BE2C (cell line): ENCODE measurements at places on chromosomes 6 and 20.

DNA sequence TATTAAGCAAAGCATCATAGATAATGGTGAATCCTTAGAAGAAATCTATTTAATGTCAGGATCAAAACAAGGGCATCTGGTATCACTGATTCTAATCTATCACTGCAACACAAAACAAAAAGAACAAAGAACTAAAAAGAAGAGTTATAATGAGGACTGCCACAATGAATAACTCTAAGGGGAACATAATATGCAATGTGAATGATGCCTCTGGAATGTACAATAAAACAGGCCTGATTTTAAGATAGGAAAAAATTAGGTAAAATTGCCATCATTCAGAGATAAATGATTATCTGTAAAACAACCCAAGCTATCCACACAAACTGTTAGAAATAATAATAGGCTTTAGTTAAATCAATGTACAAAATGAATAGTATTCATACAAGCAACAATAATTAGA lies 936.7 kb upstream of the CITED2 start:
- DNase-seq, result no peak

GRCh38 chr6:73823046-73823735 lies 127.2 kb downstream of the CD109 start:
- no peak for DNase-seq

DNA sequence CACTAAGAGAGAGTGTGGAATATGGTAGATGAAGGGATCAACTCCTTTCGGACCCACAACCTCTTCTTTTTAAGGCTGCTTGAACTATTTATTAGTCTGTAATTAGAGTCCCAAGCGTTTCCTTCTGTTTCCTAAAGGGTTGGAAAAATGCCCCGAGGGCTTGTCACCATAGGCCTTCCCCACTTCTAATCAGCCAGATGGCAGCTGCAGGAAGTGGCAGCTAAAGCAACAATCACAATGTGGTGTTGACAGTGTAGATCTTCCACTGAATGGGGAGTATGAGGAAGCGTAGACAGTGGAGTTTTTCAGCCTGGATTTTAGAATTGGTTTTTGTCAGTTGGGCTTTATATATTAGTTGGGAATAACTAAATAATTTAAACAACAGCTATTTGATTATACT lies 40.6 kb downstream of the SLC35D3 start:
- DNase-seq, result peak; percentile 79

GRCh38 chr6:2958331-2958711 lies 13.0 kb downstream of the SERPINB6 start:
- no peak for DNase-seq

GRCh38 chr20:47181056-47181862 lies 175.2 kb downstream of the ZMYND8 start:
- peak; percentile 57 for DNase-seq

DNA sequence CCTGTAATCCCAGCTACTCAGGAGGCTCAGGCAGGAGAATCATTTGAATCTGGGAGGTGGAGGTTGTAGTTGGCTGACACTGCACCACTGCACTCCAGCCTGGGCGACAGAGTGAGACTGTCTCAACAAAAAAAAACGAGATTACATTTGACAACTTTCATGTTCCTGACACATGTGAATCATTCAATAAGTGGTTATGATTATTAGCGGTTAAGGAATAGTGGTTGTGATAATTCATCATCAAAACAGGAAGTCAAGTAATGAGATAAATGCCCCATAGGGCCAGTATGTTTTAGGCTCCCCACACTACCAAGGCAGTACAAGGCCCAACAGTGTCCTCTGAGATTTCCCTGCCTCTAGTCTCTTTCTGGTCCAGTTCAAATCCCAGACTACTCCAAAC lies 2.5 kb downstream of the HDDC2 start:
- DNase-seq, result no peak

DNA sequence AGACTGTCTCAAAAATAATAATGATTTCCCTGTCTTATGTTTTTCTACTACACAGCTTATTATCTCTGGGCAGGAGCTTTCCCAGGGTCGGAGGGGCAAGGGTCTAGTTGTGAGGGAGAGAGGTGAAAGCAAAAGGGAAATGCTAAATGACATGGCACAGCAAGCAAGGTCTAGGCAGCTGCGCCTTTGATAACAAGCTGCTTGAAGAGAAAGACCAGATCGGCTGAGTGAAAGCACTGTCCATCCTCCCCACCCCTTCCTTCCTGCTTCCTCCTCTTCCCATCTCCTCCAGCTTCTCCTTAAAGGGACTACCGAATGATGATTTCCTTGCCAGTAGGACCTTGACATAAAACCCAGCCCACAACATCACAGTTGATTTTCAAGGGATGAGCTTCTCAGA lies 158.1 kb upstream of the AKAP12 start:
- no peak for DNase-seq

DNA sequence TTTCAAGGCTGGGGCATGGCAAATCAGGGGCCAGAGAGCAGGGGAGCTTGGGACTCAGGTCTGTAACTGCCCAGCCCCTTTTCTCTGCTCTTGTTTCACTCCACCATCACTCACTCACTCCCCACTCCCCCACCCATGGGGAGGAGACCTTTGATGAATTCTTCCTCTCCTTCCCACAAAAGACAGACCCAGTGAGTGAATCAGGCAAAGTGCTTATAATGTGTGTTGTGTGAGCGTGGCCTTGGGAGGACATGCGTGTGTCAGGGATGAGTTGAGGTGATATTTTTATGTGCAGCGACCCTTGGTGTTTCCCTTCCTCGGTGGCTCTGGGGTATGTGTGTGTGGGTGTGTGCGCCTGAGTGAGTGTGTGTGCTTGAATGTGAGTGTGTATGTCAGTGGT lies 1.0 kb upstream of the CUL9 start:
- no peak for DNase-seq

GRCh38 chr6:111817451-111818120 lies 55.7 kb downstream of the FYN start:
- DNase-seq, result no peak

DNA sequence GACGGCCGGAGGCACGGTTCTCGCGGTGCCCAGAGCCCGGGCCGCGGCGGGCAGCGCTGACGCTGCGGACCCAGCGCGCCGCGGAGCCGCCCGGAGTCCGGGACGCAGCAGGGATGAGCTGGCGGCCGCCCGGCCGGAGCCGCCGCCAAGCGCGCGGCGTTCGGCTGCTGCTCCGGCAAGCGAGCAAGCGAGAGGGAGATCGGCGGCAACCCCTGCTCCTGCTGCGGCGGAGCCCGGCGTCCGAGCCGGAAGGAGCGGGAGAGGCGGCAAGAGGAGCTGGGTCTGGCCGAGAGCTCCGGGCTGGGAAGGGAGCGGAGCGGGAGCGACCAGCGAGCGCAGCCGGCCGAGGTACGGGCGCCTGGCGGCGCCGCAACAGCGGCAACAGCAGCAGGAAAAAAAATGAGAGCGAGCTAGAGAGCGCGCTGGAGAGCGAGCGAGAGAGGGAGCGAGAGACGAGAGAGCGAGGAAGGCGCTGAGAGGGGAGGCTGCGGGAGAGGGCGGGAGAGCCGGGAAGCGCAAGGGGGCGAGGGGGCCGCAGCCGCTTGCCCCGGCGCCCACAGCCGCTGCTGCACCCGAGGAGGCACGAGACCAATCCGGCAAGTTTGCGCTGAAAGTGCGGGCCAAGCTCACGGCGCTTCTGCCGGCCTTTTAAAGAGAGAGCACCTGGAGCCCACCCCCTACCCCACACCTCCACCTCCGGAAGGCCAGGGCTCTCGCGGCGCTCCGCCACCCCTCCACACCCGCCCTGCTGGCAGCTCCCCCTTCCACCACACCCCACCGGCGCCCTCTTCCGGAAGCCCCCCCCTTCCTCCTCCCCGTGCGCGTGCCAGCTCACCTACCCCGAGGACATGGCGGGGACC lies 496 bp downstream of the GRM4 start:
- peak; percentile 55 for DNase-seq

DNA sequence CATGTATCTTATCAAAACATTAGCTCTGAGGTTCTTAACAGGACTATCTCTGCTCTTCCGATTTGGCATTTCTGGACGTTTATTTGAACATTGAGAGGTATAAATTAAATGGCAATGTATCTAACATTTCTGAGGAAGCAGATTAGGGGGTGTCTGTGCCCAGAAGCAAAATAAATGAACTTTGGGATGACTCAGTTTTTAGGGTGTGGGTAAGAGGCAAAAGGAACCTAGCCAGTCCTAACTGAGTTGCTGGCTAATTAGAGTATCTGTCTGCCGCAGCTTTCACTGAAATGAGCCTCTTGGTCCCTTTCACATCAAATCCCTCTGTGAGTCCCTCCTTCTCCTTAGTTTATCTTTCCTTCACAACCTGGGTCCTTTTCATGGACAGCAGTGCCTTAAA lies 1.1 kb downstream of the RNF144B start:
- DNase-seq, result no peak

DNA sequence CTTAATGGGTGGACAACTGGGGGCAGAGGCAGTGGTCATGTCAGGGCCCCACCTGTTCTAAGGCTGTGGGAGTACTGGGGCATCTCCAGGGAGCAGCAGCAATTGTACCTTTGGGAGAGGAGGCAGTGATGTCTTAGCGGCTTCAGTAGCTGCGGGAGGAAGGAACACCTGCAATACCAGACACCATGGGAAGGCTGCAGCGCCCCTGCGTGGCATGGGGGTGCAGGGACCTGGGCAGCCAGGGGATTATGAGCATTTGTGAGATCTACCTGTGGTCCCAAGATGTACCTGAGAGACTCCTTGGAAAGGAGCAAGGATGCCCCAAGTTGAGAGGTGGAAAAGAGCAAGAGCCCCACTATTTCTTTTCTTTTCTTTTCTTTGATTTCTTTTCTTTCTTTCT lies 112.1 kb upstream of the GPR6 start:
- DNase-seq, result no peak

DNA sequence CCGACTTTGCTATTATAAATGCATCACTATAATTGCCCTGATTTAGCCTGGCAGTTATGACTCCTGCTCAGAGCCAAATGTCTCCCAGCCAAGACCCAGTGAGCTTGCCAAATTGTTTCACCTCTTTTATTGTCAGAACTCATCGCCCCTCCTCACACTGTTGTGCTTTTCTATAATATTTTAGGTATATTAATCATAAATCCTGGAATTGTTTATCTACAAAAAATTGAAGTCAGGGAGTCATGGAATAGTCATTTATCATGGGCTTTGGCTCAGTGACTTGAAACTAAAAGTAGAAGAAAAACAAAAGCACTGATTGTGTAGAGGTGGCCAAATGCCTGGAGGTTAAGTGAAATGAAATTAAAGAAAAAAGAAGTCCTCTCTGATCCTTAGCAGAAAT lies 85.6 kb downstream of the PFDN4 start:
- no peak for DNase-seq

GRCh38 chr20:14896569-14896968 lies 559.2 kb upstream of the FLRT3 start:
- DNase-seq, result no peak

- DNase-seq, result no peak
Observed at GRCh38 chr6:95017922-95018321, 559.4 kb upstream of the MANEA start.

GRCh38 chr6:9467741-9468140 lies 947.1 kb downstream of the TFAP2A start:
- DNase-seq, result no peak

- DNase-seq, result peak; percentile 95
Observed at GRCh38 chr6:170129691-170130171, 161.1 kb downstream of the DLL1 start.

GRCh38 chr20:33724439-33725094 lies 4.5 kb upstream of the PXMP4 start:
- no peak for DNase-seq

- peak; percentile 59 for DNase-seq
Observed at GRCh38 chr6:27312146-27312949, at the start of gene POM121L2. Gene POM121L2, minus strand, starts transcription at chr6:27312273. Its CDS starts 103 bp downstream, at chr6:27312170.

GRCh38 chr6:6633898-6634734 lies 45.6 kb downstream of the LY86 start:
- no peak for DNase-seq

- peak; percentile 38 for DNase-seq
Observed at GRCh38 chr20:2729251-2729713, 36.7 kb downstream of the EBF4 start.

DNA sequence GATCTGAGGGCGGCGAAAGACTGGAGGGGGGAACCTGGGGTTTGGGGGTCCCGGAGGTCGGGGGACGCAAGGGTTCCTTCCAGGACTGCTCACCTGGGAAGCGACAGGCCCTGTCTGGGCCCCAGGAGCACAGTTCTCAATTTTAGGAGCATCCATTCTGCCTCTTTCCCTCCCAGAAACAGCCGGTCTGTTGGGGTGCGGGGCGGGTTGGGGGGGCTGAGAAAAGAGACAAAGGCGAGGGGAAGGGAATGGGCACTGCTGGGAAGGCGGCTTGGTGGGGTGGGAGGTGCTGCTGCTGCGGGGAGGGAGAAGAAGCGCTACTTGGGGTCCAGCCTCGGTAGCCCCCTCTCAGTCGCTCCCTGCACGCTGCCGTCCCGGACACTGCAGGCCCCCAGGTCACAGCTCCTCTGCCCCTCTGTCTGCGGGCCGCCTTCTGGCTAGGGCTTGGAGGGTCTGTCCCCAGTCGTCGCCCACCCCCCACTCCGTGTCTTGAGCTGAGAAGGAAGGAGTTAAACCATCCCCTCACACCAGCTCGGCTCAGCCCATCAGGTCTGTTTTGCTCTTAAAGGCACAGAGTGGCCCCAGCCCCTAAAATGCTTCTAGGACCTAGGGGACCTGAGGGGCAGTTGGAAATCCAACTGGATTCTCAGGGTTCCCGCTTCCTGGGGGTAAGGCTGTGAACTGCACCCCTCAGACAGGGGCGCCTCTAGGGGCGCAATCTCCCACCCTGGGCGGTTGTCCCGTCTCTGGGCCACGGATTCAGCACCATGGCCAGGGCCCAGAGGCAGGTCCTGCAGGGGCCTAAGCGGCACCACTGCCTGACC lies 690 bp downstream of the GDAP1L1 start:
- peak; percentile 25 for DNase-seq

DNA sequence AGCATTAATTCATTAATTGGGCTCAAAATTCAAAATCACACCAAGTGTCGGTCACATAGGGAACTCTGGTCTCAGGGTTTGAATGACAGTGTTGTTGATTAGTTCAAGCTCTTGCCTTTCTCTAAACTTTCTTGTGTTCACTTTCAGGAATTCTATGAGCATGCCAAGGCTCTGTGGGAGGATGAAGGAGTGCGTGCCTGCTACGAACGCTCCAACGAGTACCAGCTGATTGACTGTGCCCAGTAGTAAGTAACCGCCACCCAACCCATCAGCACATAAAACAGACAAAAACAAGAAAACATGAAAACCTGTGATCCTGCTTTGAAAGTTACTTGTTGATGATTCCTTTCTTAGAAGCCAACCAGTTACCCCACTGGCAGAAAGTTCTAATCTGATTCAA lies 52.7 kb downstream of the GNAS start:
- no peak for DNase-seq

GRCh38 chr6:165117121-165117520 lies 192.3 kb downstream of the C6orf118 start:
- no peak for DNase-seq
